ENCODE measurements at places on chromosomes 7 and 10.

DNA sequence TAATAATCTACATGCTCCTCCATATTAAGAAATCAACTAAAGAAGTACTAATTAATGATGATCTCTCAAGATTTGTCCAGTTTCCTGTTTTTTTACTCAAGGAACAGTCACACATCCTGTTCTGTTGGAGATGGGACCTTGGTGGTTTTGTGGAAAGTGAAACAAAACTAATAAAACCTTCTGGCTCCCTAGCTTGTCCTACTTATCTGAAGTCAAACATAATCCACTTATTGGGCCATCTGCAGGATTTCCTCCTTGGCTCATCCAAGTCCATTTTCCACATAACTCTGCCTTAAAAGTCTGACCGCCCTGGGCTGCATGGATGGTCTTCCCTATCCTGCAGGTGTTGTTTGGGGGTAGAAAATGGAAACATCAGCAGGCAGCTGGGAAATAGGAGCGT, 39.4 kb upstream of the TARP start:
- DNase-seq = no peak

GRCh38 chr10:18368273-18368672, 228.0 kb downstream of the CACNB2 start:
- DNase-seq = peak; percentile 46

- peak; percentile 82 for DNase-seq
Observed at GRCh38 chr7:25025218-25025671, 45.3 kb upstream of the OSBPL3 start.

DNA sequence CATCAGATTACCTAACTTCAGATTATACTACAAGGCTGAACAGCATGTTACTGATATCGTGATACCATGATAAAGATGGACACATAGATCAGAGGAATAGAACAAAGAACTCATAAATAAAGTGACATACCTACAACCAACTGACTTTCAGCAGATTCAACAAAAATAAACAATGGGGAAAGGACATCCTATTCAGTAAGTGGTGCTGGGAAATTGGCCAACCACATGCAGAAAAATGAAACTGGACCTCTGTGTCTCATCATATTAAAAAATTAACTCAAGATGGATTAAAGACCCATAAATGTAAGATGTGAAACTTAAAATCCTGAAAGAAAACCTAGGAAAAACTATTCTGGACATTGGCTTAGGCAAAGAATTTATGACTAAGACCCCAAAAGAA, 158.6 kb downstream of the ZEB1 start:
- DNase-seq = peak; percentile 16

DNA sequence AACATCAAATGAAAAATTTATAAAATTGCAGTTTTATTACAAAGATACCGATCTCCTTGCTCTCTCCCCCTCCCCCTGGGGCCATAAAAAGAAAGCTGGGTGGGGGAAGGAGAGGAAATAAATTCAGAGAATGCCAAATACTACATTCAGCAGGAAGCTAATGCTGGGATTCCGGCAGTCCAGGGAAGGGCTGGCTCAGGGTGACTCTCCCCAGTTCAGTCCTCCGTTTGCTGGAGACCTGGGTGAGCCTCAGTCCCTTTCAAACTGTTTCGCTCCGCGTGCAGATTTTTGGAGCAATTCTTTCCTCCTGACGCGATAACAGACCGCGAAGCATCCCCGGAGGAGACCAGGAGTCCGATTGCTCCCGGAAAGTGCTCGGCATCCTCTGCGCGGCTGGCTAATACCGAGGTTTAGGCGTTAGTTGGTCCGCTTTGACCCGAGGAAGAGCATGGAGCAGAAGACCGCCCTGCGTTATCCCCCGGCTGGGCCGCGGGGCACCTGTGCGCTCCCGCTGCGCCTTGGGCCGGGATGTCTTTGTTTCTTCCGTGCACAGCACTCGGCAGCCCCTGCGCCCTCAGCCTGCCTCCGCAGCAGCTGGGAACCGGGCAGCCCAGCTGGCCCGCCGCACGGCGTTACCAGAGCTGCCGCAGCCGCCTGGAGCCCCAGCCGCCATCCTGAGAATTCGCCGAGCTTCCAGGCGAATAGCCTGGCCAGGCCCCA, 3.9 kb upstream of the HOXA2 start:
- peak; percentile 27 for DNase-seq

GRCh38 chr7:113217314-113217713, 99.0 kb upstream of the SMIM30 start:
- no peak for DNase-seq

GRCh38 chr7:38374507-38374906, 101.1 kb upstream of the TARP start:
- peak; percentile 77 for DNase-seq

All from adipocyte (in vitro differentiated cells).